Midbrain (tissue), 1 donor: ENCODE measurements at places on chromosomes 4 and X.

DNA sequence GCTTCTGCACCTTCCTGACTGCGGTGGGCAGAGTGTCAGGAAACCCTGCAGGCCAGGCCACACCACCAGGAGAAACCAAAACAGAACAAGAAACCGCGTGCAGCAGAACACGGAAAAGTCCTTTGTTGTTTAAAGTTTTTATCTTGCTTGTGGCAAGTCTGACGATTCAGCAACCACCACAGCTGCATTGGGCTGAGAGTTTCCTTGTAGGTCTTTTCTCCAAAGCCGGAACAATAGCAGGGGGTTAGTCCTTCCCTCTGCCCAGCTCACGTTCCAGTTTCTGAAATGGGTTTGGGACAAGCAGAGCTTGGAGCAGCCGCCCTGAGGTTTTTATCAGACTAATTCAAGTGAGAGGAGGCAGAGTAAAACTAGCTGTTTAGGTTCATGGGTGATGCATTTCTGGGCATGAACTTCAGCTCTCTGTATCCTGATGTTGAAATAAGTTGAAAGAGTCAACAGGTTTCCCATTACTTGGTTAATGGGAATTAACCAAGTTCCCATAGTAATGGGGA is 216.9 kb downstream of the PTTG2 start:
- DNase-seq, result no peak

DNA sequence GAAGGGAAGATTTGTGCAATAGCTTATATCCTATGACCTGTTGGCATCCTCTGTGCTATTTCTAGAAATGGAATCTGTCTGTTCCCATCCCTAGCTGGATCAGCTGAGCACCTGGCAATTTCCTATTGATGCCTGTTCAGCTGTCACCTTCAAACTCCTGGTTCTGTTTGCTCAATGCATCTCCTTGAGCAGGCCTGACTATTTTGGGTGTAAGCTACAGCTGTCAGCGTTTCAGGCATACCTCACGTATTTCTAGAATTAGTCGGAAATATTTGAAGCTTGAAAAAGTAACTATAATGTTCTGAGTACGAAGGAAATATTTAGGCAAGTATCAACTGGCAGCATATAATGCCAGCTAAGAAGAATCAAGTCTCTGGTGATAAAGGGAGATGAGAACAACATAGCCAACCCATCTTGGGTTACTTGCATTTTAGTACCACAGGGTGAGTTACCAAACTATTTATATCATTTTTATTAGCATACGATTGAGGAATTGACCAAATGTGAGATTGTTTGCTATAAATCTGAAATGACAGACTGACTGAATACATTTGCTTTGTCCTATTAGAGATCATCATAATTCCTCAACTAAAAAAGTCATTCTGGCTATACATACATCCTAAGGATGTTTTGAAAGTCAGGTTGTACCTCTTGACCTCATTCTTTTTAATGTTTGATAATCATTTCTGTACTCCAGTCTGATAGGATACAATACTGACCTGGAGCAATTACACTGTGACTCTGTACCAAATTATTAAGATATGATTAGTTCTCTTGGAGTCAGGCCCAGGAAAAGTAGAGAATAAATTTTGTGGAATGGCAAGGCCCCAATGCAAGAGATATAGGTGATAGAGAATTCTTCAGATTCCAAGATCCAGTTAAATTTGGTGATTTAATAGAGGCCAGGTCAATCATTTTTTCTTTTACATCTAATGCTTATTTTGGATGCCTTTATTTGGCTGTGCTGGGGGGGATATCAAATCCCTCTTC is 36.4 kb upstream of the PLAC1 start:
- DNase-seq, result no peak

DNA sequence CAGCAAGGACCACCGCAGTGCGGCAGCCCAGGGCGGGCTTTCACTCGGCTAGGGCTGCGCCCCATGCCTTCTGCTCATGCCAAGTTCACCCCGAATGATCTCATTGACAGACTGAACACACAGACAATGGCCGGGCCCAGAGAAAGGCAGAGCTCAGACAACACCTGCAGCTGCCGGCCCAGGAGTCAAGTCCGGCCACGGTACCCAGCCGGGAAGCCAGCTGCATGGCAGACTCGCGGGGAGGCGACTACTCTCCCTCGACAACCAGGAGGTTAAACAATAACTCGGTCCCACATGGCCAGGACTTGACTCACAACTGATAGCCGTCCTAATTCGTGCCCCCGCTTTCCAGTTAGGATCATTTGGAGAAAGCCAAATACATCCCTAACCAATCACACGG is 50.4 kb downstream of the ABLIM2 start:
- no peak for DNase-seq

GRCh38 chrX:154967603-154968002 is 54.9 kb downstream of the F8 start:
- no peak for DNase-seq

- DNase-seq, result no peak
Measured at GRCh38 chrX:13254076-13254785, 65.6 kb downstream of the ATXN3L start.

DNA sequence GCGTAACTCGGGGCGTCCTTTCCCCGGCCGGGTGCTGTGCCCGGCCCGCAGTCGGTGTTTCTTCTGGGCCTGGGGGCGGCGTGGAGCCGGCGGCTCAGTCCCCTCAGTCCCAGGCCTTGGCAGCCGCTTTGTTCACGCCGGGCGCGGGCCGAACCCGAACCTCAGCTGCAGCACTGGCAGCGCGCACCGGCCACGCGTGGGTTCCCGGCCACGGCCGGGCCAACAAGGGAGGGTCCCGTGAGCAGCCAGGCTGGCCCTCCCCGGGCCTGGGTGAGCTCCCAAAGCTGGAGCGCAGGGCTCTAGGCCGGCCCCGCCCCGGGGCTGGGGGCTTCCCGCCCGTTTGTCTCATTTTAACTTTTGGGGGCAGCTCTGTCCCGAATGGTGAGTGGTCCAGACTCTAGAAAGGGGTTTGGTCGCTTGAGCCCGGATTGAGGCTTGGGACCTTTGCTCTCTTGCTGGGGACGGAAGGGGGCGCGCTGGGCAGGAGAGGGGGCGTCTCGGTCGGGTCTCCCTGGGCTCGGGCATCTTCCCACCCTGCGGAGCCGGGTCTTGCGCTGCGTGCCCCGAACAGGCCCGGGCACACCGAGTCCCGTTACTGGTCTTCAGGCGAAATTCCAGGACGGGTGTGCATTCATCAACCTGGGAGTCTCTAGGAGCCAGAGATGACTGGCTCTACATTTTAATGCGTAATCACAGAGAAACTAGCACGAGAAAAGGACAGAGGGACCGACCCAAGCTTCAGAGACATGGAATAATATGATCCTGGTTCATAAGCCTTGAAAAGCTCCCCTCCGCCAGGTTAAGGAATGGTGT is 177.1 kb downstream of the CBR4 start:
- DNase-seq, result peak; percentile 57

DNA sequence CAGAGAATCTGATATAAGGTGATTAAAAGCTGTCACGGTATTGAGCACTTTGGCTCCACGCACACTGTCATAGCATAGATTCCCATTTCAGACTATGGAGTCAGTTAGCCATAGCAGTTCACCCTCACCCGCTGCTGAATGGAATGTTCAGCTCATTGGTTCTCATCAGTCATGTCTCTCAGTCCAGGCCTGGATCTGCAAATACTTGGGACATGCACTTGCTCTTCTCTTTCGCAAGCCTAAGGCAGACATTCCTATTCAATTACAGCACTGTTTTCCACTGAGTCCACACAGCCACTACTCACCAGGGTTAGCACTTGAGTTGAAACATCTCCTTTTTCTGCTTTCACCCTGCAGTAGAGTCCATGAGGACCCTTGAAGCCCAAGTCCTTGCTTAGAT is 30.6 kb upstream of the SCML1 start:
- no peak for DNase-seq

DNA sequence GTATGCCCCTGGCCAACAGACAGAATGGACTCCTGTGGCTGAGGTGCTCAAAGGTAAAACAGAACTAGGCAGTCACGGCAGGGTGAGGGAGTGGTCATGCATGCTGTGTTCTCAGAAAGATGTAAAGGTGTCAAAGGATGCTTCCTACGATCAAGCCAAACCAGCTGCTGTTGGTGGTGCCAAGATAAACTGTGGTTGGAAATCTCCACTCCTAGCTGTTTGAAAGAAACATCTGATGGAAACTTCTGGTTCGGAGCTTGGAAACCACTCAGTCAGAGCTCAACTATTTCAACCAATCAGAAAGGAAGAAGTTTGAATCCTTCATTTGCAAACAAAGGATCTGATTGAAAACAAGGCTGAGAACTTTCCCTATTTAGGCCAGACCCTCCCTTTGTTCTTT is 68.5 kb upstream of the DDX60 start:
- no peak for DNase-seq

- DNase-seq, result no peak
Measured at GRCh38 chrX:1475881-1476280, 23.2 kb upstream of the ASMTL start.
